Activated T-cell treated with anti-CD3 and anti-CD28 coated beads for 1 hour (primary cell): ENCODE measurements at places on chromosomes 2 and 18.

- no peak for DNase-seq
Measured at GRCh38 chr2:157194097-157194688, 63.3 kb upstream of the GALNT5 start.

GRCh38 chr2:165691615-165692014 is 102.4 kb downstream of the GALNT3 start:
- no peak for DNase-seq

- DNase-seq: no peak
Measured at GRCh38 chr18:3595369-3596273, 145.6 kb downstream of the TGIF1 start.

- no peak for DNase-seq
Measured at GRCh38 chr2:125516496-125517109, 1139.4 kb upstream of the GYPC start.

- DNase-seq: no peak
Measured at GRCh38 chr18:27656167-27656778, 471.2 kb upstream of the CHST9 start.

GRCh38 chr2:205543262-205543843 is 138.9 kb upstream of the NRP2 start:
- DNase-seq: no peak

DNA sequence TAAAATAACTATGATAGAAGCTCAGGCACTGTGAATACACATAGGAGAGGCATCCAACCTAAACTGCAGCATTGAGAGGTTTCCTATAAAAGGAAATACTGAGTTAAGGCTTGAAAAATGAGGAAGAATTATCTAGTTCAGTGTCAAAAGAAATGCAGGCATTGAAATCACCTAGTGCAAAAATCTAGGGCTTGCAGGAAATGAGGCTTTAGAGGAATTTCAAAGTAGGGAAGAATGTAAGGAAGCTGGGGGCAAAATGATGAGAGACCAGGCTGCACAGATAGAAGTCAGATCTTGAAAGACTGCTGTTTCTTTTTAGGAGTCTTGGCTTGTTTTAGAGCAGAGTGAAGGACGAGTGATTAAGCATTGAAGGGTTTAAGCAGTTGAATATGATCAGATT is 28.1 kb upstream of the SCYGR2 start:
- no peak for DNase-seq
